Tibial artery (tissue), 4 donors: ENCODE measurements at places on chromosomes 12 and 14.

DNA sequence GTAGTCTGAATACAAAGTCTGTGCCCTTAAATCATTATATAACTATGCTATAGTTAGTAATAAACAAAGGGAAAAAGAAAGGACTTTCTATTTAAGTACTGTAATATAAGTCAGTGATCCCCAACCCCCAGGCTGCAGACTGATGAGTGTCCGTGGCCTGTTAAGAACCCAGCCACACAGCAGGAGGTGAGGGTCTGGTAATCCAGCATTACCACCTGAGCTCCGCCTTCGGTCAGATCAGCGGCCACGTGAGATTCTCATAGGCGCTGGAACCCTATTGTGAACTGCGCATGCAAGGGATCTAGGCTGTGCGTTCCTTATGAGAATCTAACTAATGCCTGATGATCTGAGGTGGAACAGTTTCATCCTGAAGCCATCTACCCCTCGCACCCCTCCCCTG lies 15.7 kb downstream of the NFYB start:
- DNase-seq, result no peak

DNA sequence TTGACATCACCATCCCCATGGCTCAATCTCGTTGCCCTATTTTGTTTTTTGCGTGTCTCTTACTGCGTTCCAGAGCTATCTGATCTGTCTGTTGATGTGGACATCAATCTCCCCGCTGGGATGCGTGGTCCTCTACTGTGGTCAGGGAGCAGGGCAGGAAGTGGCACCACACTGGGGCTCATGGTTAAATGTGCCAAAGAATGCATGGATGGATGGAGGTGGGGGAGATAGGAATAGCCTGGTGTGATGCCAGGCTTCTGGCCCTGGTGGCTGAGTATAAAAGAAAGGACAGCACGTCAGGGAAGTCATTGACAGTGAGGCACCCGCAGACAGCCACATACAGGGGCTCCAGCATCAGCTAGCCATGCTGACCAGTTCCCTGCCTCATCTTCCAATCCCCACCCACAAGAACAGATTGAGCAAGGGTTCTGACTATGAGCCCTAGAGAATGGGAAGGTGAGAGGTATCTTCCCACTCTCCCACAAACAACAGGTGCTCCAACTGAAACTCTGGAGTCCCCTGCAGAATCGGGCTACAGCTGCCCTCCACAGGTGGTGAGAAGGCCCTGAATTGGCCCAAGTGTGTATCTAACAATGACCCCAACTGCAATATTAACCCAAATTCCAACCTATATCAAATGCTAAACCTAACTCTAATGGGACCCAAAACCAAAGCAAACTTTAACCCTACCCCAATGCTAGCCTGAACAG lies 2.7 kb upstream of the BEGAIN start:
- DNase-seq, result no peak

DNA sequence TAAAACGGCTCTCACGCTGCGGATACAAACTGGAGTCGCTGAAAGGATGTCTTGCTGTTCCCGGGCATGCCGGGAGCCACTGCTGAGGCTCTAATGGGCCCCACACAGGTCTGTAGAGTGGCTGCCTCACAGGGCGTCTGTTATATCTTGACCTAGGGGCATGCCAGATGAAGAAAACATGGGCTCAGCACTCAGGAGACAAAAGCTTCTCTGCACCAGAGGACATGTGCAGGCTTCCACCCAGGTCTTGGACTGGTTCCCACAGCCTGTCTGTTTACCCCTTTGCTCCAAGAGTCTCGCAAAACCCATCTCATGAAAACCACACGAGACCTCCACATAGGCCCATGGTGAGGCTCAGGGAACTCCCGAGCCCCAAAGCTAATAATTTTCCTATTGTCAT lies 134.2 kb downstream of the RPS29 start:
- DNase-seq, result no peak

- DNase-seq, result no peak
Measured at GRCh38 chr14:78157494-78158437, 12.4 kb upstream of the NRXN3 start.

DNA sequence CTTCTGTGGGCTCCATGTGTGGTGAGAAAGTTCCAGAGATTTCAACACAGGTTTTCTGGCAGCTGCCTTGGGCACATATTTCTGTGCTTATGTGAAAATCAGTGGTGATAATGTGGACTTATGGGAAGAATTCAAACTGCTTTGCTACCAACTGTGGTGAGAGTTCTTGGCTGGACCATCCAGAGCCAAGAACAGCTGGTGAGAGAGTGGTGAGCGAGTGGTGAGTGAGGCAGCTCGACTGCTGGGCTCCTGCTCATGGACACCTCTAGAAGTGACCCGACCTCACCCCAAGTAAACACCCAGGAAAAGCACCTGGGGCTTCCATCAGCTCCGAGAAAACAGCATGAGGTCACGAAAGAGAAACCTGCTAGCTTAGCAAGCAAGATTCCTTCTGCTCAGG lies 106.4 kb downstream of the PIWIL1 start:
- no peak for DNase-seq

DNA sequence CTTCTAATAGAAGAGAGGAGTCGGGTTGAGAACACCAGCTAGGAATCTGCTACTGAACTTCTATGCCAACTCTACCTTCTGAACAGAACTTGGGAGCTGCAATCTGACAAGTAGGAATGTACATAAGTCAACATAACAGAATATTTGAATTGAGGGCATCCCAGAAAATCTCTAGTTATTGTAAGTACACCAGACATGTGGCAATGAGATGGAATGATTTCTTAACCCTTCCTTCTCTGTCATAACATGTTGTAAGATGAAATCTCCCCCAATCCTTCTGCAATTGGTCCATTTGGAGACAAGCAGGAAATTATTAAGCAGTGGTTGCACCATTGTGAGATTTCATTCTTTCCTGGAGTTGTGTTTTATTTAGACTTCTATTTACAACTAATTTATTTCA lies 68.7 kb upstream of the TMPO start:
- no peak for DNase-seq

DNA sequence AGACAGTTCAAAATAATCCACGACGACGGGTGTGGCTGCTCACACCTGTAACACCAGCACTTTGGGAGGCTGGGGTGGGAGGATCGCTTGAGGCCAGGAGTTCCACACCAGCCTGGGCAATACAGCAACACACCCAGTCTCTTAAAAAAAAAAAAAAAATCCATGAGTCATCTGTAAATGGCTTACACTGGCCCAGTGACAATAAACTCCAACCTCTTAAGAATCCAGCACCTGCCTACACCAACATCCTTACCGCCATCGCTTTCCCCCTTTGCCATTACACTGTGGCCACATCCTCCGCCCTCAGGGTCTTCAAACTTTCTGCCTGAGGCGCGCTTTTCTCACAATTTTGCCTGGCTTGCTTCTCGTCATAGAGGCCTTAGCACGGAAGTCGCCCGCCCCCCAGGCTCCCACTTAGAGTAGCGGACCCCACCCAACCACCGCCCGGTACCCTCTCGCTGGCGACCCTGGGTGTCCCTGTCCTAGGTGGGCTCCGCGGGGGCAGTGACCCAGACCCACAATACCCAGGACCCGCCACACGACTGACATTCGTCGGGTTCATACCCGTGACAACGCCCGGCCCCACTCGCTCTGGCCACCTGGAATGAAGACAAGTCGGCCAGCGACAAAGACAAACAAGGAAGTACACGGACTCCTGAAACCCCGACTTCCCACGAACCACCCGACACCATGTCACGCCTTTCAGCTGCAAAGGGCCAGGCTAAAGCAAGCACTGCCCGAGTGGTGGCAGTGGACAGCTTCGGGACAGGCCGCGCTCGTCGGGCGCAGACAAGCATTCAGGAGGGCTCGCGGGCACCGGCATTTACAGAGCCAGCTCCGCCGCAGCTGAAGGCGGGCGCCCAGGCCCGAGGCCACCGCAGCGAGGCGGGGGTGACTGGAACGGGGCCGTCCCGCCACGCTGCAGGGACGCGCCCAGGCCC lies 636 bp downstream of the GOLGA3 start:
- peak; percentile 25 for DNase-seq

DNA sequence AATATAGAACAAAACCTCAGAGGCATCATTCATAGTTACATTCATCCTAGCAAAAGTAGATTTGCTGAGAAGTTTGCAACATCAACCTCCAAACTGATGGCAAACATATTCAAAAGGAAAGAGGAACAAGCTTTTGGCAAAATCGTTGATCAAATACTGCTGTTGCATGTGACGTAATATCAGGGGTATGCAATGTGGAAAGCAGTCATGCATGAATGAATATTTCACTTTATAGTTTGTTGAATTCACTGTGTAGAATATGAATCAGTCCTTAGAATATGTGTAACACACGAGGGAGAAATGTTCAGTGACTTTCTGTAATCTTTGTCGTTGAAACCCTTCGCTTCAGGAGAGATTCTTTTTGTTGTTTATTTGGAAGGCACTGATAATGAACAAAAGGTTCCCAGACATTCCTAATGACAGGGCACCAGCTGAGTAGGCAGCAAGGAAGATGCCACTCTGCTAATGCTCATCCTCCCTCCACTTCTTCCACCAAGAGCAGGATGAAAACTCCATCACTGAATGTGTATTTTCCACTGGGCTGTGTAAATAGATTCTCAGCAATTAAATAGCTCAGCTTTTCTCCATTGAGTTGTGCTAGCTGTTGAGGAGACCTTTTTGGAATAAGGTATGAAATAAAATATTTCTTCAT lies 126.1 kb downstream of the PELI2 start:
- DNase-seq, result no peak

DNA sequence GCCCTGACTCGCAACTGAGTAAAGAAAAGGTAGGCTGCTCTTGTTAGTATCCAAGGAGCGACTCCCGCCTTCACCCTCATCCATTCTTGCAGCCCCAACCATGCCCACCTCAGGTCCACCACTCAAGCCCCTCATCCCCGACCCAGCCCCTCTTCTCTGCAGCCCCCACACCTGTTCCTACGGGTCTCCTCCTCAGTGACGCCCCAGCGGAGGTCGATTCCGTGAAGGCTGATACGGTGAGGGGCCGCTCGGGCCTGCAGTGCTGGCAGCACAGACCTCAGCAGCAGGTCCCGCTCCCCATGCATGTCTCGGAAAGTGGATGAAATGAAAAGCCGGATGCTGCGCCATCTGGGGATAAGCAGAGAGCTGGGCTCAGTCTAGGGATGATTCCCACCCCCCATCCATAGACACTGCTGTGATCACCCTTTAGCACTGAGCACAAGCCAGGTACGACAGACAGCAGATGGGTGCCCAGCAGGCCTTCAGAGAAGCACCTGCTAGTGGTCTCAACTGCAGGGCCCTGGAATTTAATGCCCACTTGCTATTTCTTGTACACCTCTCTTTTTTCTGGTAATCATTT lies 26.9 kb downstream of the TEP1 start:
- no peak for DNase-seq

GRCh38 chr14:88424573-88424972 lies 39.1 kb downstream of the SPATA7 start:
- DNase-seq, result no peak

DNA sequence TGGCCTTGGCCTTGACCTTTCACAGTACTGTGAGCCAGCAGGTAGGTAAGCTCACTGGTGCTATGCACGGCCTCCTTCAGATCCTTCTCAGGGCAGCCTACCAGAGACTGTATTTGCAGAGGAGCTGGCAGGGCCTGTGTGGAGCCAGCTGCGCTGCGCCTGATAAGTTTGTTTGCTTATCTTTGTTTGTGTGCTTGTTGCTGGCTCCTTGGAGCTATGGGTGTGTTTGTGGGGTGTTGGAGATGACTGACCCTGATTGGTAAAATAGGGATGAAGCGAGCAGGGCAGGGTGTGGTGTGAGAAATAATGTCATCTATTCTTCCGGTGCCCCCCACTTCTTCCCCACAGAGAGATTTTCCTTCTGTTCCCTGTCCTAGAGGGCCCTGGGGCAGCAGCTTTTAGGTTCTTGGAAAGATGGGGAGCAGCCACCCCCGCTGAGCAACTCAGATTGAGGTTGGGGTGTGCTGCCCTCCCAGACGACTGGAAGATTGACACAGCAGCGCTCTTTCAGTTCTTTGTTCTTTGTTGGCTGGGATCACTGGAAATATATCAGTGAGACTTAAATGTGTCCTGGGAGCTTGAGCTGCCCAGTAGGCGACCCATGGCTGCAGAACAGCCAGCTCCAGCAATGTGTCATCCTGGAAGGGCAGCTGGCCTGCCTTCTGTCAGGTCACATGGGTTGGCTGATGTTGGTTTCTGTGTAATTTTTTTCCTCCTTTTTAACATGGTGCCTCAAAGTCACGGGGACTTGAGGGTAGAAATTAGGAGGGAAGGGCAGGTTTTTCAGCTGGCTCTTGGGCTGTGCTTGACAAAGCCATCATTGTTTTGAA lies 19.6 kb downstream of the MLXIP start:
- peak; percentile 80 for DNase-seq
